Placental pericyte (primary cell): ENCODE measurements at places on chromosomes 6 and 20. TPM values are rescaled to one million over a fixed set of nuclear protein-coding genes. Genes with fewer than 3 reads are reported as not detected.

Gene TBXT
- not detected in 2 replicates for total RNA-seq

Gene TTPAL
- total RNA-seq, result 8.1 and 19.9 TPM in 2 replicates

Gene C4B
- 1.4 and 6.3 TPM in 2 replicates for total RNA-seq

Gene DZANK1
- total RNA-seq, result 1.3 and 1.7 TPM in 2 replicates

Gene SLC22A1
- total RNA-seq, result 0.14 and 0.44 TPM in 2 replicates

Gene MTFR2
- 0.22 and 12.0 TPM in 2 replicates for total RNA-seq

Gene KIAA0408
- 0.22 and 1.1 TPM in 2 replicates for total RNA-seq

Gene MEP1A
- not detected in 2 replicates for total RNA-seq

Gene SLC24A3
- 0.44 and 0.86 TPM in 2 replicates for total RNA-seq

Gene SLC22A7
- total RNA-seq, result not detected in 2 replicates

Gene CLVS2
- total RNA-seq, result not detected in 2 replicates

Gene SLC22A2
- total RNA-seq, result not detected in 2 replicates

Gene CST4
- total RNA-seq, result 10.7 TPM in 1 of 2 replicates, not detected in the other

Gene SEMG1
- not detected in 2 replicates for total RNA-seq

Gene SLC26A8
- not detected in 2 replicates for total RNA-seq

Gene BPI
- not detected in 2 replicates for total RNA-seq

Gene FNDC11
- 0.43 and 0.88 TPM in 2 replicates for total RNA-seq

Gene TCF21
- 1.7 and 10.3 TPM in 2 replicates for total RNA-seq

Gene ZSWIM3
- total RNA-seq, result 3.9 and 5.2 TPM in 2 replicates

Gene UBE2J1
- 48.2 and 61.7 TPM in 2 replicates for total RNA-seq

Gene IL17A
- not detected in 2 replicates for total RNA-seq

Gene ALDH8A1
- total RNA-seq, result 0.22 and 0.72 TPM in 2 replicates

Gene SYCP2L
- 0.22 TPM in 1 of 2 replicates, not detected in the other for total RNA-seq

Gene ZNF318
- total RNA-seq, result 9.2 and 15.3 TPM in 2 replicates

Gene GNAS
- total RNA-seq, result 357 and 892 TPM in 2 replicates

Gene NKX2-4
- not detected in 2 replicates for total RNA-seq

Gene MAP7
- 1.0 and 1.1 TPM in 2 replicates for total RNA-seq

Gene AGER
- 0.29 and 0.66 TPM in 2 replicates for total RNA-seq

Gene HSPA12B
- total RNA-seq, result under 0.01 TPM in 1 of 2 replicates, not detected in the other

Gene PRL
- not detected in 2 replicates for total RNA-seq

Gene GDAP1L1
- not detected in 2 replicates for total RNA-seq

Gene FAM217A
- total RNA-seq, result not detected in 2 replicates
